Renal pelvis (tissue), 12 donors: ENCODE measurements at places on chromosomes 7 and 10. TPM values are rescaled to one million over a fixed set of nuclear protein-coding genes. Genes with fewer than 3 reads are reported as not detected.

FAM25A gene
- polyA plus RNA-seq: not detected

- DNase-seq: peak; percentile 29
Measured at GRCh38 chr7:16739863-16740622, 13.5 kb upstream of the TSPAN13 start.

- DNase-seq: no peak
Measured at GRCh38 chr10:58797356-58797755, 284.7 kb downstream of the BICC1 start.

DNA sequence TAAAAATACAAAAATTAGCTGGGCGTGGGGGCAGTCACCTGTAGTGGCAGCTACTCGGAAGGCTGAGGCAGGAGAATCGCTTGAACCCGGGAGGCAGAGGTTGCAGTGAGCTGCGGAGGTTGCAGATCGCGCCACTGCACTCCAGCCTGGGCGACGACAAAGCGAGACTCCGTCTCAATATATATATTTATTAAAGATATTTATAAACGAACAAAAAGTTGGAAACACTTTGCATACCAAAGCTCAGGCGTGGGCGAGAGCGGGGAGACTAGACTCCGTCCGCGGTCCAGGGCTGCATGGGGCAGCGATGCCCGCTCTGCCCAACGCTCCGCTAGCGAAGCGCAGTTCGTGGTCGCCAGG, 7.9 kb upstream of the CRYGN start:
- DNase-seq: no peak

DNA sequence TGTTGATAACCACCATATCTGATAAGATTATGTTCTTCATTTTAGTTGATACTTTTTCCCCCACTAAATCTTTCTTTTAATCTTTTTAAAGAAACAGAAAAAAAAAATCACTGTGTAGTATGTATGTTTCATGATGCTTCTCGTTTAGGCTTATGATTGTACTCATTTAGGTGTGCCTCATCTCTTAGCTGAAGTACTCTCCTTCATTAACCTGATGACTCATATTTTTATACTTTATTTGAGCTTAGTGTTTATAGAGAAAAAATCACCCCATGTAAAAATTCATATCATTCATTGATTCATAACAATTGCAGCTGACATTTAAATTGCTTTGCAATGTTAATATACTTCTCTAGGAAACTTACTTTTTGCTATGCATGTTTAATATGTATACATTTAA, 158.9 kb downstream of the MLLT10 start:
- no peak for DNase-seq

CC2D2B gene
- polyA plus RNA-seq: 2.7 TPM

SLC26A3 gene
- polyA plus RNA-seq: 0.13 TPM

- DNase-seq: peak; percentile 58
Measured at GRCh38 chr10:59362144-59362958, at the start of gene FAM13C. TSS of gene FAM13C (minus strand) at chr10:59362549. CDS start at chr10:59362460, 89 bp downstream.

GNGT1 gene
- polyA plus RNA-seq: 0.17 TPM
